ENCODE measurements at places on chromosomes 1 and 21.

DNA sequence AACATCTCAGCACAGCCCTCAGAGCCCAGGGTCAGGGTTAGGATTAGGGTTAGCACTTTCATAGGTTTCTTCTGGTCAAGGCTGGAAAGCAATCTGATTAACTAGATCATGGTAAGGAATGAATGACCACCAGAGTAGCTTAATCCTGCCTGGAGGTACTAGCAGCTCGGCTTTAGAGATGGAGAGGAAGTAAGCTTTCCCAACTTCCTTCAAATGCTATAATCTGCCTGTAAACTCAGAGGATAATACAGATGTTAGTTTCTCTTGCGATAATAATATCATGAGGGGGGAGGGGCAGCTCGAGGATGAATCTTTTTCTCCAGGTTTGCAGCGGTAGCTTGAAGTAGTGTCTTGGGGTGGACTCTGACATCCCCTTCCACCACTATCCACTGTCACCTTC, 194.9 kb downstream of the HIVEP3 start:
- no peak for DNase-seq

GRCh38 chr1:221284028-221284427, 404.8 kb downstream of the HLX start:
- peak; percentile 82 for DNase-seq

- peak; percentile 68 for DNase-seq
Observed at GRCh38 chr1:152036267-152037216, at the start of gene S100A11. TSS of gene S100A11 (minus strand) at chr1:152037004. CDS start at chr1:152036915, 89 bp downstream.

DNA sequence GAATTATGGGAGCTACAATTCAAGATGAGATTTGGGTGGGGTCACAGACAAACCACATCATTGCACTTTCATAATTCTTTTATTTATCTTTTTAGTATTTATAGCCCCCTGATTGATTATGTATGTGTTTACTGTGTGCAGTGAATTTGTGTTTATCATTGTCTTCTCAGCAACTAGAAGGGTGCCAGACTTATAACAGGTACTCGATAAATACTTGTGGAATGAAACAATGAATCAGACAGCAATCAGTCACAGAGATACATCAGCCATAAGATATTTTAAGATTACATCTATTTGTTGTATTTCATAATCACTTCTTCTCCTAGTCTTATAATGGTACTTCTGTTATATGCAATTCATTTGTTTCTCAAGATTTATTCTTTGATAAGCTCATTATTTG, 273.2 kb downstream of the PTPRC start:
- no peak for DNase-seq

DNA sequence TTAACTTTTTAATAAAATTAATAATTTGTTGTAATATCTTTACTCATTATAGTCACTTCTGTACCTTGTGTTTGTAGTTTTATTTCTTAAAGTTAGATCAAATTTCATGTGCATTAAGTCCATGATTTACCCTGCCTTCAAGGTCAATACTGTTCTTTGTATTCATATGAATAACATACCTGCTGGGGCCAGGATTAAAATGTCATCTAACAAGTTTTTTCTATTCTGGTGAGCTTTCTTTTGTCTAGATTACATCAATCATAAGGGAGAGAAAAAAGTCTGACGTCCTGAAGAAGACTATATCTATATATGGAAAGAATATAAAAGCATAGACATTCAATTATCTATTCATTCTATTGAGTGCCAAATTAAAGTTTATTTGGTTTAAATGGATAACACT, 232.6 kb downstream of the COL11A1 start:
- no peak for DNase-seq

GRCh38 chr1:193406901-193407300, 220.5 kb upstream of the B3GALT2 start:
- DNase-seq: peak; percentile 41

DNA sequence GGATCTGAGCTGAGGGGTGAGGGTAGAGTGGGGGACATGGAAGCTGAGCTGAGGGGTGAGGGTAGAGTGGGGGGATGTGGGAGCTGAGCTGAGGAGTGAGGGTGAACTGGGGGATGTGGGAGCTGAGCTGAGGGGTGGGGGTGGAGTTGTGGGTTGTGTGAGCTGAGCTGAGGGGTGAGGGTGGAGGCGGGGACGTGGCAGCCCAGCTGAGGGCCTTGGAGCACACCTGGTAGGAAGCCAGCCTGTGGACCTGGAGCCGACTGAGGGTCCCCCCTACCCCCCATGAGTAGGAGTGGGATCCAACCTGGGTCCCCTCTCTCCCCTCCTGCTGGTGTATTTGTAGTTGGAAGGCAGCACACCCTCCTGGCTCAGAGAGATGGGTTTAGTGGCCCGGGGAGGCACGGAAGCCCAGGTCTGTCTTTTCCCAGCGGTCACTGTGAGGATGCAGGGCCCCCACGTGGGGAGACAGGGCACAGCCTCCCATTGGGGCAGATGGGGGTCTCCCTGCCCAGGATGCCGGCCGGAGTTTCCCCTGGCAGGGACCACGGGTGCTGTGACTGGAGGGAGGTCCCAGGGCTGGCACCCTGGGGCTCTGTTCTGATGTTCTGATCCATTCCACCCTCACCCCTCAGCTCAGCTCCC, 13.2 kb upstream of the NPHP4 start:
- no peak for DNase-seq

GRCh38 chr1:94999456-95000131, 72.7 kb upstream of the CNN3 start:
- no peak for DNase-seq

- DNase-seq: no peak
Observed at GRCh38 chr1:218985424-218985984, 188.2 kb upstream of the LYPLAL1 start.

- DNase-seq: no peak
Observed at GRCh38 chr1:57788313-57788712, 364.5 kb upstream of the DAB1 start.

- no peak for DNase-seq
Observed at GRCh38 chr1:33957854-33958253, 94.0 kb downstream of the HMGB4 start.

GRCh38 chr1:67748630-67749029, 63.6 kb downstream of the GADD45A start:
- DNase-seq: peak; percentile 62

- DNase-seq: no peak
Observed at GRCh38 chr1:197287863-197288262, 19.8 kb downstream of the CRB1 start.

DNA sequence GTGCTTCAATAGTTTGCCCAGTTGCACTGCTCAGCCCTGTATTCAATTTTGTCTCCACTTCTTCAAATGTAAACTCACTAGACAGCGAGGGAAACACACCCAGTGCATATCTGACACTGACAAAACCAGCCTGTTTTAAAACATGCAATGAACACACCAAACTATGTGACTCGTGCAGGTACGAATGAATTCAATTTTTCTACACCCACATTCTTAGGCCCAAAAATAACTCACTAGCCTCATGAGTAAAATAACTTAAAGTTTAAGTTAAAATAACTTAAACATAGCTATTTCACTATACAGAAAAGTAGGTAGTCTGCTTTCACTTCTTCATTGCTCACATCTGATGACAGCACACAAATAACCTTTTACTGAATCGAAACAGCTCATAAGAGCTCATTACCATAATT, 21.1 kb downstream of the TTC13 start:
- no peak for DNase-seq

DNA sequence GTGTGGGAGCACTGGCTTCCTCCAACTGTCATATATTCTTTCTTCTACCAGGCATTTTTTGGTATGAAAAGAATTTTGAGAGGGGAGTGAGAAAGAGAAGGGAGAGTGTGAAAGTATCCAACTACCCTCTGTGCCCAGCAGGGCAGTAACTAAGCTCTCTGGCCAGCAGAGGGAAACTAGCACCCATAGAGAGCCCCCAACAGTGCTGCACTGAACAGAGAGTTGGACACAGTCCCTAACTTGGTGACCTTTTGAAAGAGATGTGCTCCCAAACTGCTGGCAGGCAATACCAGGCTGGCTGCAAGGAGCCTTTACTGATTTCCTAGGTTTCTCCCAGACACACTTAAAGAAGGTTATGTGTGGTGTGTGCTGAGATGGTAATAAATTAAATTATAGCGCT, 118.8 kb upstream of the PBX1 start:
- DNase-seq: no peak

GRCh38 chr1:157292302-157292701, 154.1 kb upstream of the ETV3 start:
- DNase-seq: no peak

DNA sequence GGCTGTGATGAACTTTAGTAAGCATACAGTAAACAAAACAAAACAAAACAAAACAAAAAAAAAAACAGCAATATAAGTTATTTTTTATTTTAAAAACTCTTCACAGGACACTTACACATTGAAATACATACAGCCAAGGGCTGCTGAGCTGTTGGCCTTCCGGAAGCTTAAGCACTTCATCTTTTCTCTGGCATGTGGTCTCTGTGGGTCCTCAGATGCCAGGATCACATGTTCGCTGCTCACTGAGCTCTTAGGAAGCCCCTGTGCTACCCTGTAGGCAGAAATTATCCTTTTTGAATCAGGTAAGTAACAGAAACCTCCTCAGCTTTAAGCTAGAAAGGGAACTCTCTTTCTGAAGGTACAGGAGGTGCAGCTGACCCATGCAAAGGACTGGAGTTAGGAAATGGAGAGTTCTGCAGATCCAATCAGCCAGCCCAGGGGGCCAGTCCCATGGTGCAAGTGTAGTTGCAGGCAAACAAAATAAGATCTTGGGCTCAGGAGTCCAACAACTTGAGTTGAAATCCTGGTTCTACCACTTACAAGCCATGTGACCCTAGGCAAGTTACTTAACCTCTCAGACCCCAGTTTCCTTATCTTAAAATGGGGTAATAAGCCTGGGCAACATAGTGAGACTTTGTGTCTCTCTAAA, 22.4 kb upstream of the MED18 start:
- no peak for DNase-seq

DNA sequence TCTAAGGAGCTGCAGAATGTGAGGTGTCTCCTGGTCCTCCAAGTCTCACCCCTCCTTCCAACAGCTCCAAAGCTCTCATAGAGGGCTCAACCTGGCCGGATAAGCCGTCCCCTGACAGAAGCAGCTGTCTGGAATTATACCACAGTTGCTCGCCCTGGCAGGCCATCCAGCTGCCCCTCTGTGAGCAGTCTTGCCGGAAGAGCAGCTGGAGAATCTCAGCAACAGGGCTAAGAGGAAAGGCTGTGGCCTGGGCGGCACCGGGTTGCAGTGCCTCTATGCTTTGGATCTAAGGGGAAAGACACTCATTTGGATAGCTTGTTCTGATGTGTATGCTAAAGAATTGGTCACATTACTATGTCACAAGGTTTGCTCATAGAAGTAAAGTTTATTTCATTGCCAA, 12.4 kb downstream of the TMCC2 start:
- DNase-seq: no peak

DNA sequence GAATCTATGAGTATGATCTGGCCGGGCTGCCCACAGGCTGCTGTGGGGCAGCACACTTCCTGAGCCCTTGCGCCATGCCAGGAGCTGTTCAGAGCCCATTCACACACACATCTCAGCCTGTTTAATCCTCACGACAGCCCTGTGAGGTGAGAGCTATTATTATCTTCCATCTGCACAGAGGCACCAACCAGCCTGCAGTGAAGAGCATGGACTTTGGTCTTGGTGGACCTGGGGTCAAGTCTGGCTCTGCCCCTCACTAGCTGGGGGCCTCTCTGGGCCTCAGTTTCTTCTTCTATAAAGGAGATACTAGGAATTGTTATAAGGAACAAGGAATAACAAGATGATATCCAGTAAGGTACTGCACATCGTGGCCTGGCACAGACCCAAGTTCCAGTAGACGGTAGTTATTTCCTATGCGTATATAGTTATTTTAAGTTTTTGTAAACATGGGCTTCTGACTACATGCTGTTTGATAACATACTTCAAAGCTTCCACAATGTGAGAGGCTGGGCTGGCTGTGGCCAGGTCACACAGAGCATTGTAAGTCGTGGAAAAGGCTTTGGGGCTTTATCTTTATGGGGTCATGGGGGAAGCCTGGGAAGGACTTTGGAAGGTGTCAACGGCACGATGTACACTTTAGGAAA, 3.4 kb upstream of the PADI2 start:
- no peak for DNase-seq

DNA sequence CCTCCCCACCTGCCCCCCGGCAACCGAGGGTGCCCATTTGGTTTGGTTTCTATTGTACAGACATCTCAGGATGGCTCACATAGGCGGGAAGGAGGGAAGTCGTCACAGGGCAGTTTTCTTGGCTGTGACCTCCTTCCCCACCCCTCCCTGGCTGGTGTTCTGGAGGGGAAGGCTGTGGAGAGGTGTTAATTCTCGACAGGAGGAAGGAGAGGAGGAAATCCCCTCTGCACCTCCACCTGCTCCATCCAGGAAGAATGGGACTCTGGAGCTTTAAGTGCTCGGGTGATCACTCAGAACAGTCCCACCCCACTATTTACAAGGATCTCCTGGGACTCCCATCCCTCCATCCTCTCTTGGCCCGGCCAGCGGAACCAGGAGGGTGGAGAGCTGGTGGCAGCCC, 7.6 kb downstream of the MEX3A start:
- DNase-seq: no peak

- DNase-seq: no peak
Observed at GRCh38 chr1:232650845-232651244, 20.9 kb upstream of the SIPA1L2 start.

DNA sequence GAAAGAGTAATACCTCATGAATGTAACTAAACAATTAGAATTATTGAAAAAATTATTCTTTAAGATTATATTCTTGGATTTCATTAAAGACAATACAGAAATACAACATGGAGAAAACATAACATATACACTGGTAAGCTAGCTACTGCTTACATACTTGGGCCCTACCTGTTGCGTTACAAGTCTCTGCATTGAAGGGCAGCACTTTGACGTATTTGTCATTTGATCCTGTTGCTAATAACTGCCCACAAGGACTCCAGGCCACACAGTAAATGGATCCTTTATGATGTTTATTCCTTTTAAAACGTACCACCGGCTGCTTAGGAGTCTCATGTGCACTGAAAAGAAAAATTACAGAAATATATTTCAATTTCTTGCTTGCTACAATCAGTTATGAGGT, 19.8 kb upstream of the CLCC1 start:
- no peak for DNase-seq

- no peak for DNase-seq
Observed at GRCh38 chr21:26920055-26920454, 46.8 kb downstream of the ADAMTS5 start.

GRCh38 chr1:156337052-156337887, 822 bp downstream of the CCT3 start:
- DNase-seq: no peak

- DNase-seq: no peak
Observed at GRCh38 chr21:39472786-39473185, 21.0 kb downstream of the SH3BGR start.

GRCh38 chr1:31259746-31260145, 20.1 kb upstream of the NKAIN1 start:
- no peak for DNase-seq

GRCh38 chr1:248691567-248692155, 10.9 kb downstream of the OR14I1 start:
- DNase-seq: no peak

- no peak for DNase-seq
Observed at GRCh38 chr1:180901076-180901990, 11.4 kb upstream of the KIAA1614 start.

- DNase-seq: no peak
Observed at GRCh38 chr1:177944016-177944949, 25.6 kb downstream of the SEC16B start.

- DNase-seq: no peak
Observed at GRCh38 chr21:33834801-33835500, 80.7 kb downstream of the ATP5PO start.
